ENCODE measurements at places on chromosomes 5 and 9.
A peak's percentile ranks its signal among the peaks of the same experiment; 100 is the strongest.

- DNase-seq, result no peak
Observed at GRCh38 chr9:129495620-129496472, 125.1 kb downstream of the C9orf50 start.

- DNase-seq, result no peak
Observed at GRCh38 chr9:81492710-81493447, 196.5 kb downstream of the TLE1 start.

- DNase-seq, result no peak
Observed at GRCh38 chr9:82940376-82940775, 122.6 kb downstream of the RASEF start.

DNA sequence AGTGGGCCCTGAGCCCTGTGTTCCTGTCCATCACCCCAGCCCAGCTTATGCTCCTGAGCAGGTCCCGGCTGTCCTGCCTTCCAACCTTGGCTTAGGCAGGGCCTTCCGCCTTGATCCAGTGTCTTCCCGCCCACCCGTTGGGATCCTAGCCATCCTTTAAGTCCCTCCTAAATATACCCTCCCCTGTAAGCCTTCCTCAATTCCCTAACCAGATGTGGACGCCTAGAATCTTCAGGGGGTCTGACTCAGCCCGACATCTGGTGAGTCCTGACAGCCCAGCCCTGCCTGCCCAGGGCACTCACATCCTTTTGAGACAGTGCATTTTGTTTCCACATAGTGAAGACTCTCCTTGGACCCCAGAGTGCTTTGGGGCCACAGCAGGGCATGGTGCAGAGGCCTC lies 23.7 kb downstream of the SLC6A7 start:
- no peak for DNase-seq

DNA sequence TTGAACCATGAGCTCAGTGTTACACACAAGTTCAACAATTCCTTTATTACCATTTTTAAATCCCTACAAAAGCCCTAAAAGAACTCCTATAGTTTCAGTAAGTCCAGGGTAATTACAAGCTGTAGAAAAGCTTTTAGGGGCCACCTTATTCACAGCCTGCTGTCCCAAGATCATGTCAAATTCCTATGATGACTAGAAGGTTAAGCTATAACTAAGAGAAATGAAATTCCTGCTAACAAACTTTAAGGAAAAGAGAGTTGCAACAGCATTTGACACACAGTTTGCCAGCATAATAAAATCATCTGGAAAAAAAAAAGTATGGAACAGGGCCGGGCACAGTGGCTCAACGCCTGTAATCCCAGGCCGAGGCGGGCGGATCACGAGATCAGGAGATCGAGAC lies 31.5 kb downstream of the TMEM245 start:
- DNase-seq, result no peak

DNA sequence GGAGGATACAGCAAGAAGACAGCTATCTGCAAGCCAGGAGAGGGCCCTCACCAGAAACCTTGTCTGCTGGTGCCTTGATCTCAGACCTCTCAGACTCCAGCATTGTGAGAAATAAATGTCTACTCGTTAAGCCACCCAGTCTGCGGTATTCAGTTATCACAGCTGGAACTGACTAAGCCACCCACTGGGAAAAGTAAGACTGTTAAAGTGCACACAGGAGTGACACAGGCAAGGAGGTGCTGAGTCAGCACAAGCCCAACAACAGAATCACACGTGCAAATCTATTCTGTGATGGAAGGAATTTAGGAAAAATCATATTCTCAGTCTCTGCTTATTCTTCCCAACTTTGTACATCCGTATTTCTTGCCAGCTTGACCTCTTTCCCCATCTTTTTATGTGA lies 200.0 kb downstream of the NR2F1-AS1 start:
- DNase-seq, result no peak

- no peak for DNase-seq
Observed at GRCh38 chr9:25177858-25178257, 500.4 kb downstream of the TUSC1 start.

DNA sequence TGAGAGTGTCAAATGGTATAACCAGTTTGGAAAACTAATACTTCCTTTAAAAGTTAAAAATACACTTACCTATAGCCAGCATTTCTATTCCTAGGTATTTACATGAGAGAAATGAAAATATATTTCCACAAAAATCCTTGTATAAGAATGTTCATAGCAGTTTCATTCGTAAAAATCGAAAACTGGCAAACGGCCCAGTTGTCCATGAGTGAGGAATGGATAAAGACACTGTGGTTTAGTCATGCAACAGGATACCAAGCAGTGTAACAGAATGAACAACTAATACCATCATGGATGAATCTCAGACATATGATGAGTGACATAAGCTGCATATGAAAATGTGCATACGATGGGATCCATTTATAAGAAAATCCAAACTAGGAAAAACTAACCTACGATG lies 136.7 kb downstream of the MACROH2A1 start:
- DNase-seq, result no peak

DNA sequence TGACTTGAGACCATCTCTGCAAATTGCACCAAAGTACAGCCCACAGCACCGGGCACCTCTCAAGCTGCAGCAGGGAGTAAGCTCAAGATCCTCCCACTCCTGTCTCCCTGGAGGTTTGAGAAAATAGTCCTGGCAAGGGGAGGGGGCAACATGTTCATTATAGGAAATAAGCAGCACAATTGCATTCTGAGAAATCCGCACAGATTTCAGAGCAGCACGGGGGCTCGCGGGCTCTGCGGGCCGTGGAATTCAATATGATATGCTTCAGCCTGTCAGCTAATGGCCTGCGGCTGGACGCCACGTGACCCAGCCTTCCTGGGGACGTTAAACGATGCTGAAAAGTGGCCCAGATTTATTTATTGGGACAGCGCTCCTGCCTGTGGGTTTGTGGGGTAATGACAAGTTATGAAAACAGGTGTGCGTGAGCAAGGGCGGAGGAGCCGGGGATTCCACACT lies 156.4 kb downstream of the DAB2IP start:
- no peak for DNase-seq

DNA sequence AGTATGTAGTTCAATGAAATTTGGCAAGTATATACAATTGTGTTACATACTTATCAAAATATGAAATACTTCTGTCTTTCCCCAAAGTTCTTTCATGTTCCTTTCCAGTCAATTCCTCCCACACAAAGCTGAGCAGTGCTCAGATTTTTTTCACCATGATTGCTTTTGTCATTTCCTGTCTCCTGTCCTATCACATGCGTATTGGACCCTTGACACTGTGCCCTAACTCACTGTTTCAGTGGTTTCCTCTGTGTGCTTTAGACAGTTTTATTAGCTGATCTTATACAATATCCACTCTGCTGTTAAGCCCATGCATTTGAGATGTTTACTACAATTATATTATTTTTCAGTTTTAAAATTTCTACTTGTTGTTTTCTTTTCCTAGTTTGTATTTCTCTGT lies 463.6 kb upstream of the MEF2C start:
- no peak for DNase-seq

DNA sequence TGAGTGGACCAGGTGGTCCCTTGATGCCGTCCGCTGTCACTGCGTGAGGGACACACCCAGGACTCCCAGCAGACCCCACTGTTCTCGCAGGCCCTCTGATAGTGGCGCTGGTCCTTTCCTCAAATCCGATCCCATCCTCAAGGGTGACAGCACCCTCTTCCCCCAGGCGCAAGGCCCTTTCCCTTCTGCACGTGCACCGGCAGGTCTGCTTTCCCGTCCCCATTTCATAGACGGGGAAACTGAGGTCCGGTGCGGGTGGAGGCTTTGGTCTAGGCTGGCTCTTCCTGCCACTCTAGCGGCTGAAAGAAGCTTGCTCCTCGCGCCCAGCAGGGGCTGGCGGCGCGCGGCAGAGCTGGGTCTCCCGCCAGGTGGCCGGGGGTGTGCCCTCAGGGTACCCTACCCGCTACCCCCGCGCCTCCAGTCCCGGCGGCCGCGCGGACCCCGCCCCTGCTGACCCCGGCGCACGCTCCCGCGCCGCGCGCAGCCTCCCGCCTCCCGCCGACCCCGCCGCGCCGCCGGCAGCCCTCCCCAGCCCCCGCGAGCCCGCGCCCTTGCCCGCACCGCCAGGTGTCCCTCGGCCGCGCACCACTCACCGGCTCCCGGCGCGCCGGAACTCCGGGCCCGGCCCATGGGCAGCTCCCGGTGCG lies 453 bp downstream of the RASGEF1C start:
- DNase-seq, result peak; percentile 35

DNA sequence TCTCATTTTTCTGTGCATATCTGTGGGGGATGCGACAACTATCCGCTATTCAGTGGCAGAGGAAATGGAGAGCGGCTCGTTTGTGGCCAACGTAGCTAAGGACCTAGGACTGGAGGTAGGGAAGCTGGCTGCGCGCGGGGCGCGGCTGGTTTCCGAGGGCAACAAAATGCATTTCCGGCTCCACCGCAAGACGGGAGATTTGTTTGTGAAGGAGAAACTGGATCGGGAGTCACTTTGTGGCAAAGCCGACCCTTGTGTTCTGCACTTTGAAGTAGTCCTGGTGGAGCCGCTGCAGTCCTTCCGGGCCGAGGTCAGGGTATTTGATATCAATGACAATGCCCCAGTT lies 320 bp downstream of the PCDHB1 start:
- no peak for DNase-seq

GRCh38 chr5:51644976-51645375 lies 261.7 kb downstream of the ISL1 start:
- no peak for DNase-seq

DNA sequence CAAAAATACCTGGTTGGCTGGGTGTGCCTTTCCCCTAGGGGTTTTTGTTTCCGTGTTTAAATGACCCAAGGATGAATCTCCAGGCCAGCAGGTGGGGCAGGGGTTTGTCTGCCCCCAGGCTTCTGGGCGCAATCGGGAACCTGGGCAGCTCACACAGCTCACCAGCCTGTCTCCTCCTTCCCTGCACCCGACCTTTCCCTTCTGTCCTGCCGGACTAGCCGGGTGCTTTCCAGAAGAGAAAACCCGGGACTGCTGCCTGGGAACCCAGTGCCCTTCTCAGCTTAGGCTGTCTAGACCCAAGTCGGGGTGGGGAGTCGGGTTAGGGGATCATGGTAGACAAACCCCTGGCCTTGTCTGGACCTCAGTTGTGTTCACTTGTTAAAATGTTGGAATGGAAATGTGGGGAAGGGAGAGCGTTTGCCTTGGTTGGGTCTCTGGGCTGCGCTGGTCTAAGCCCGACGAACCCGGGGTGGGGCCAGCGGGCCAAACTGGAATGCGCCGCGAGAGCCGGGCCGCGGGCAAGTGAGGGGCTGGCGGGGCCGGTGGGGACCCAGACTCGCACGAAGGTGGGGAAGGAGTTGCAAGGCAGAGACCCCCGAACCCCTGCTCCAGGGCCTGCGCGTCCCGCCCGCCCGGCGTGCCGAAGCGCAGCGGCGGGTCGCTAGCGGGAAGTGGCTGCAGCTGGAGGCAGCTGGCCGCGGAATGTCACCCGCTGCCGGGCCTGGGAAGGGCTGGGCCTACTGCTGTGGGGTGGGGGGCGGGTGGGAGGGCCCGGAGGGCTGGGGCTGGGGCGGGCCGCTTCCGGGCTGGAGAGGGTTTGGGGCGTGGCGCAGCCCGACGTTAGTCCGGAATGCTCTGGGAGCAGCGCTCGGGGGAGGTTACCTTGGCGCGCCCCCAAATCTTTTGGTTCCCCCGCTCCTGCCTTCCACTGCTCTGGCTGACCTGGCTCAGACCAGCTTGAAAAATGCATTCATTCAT lies 84.6 kb downstream of the DAB2IP start:
- no peak for DNase-seq

- DNase-seq, result no peak
Observed at GRCh38 chr5:103840600-103840999, 278.0 kb upstream of the NUDT12 start.

- DNase-seq, result no peak
Observed at GRCh38 chr5:16709691-16710433, 93.1 kb upstream of the RETREG1 start.

DNA sequence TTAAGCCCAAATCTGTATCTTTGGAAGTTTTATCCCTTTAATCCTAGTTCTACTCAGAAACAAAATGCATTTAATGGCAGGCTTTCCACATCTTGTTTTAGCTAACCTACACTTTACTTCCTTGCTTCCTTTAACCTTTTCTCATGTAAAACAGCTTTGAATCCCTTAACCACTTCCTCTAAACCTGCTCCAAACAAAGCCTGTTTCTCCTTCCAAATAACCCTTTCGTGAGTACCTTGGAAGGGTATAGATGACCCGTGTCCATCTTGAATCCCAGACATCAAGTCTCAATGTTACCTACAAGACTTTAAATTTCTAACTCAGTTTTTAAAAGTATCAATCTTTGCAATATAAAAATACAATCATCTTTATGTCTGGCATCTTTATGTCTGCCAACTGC lies 78.4 kb downstream of the DROSHA start:
- no peak for DNase-seq

DNA sequence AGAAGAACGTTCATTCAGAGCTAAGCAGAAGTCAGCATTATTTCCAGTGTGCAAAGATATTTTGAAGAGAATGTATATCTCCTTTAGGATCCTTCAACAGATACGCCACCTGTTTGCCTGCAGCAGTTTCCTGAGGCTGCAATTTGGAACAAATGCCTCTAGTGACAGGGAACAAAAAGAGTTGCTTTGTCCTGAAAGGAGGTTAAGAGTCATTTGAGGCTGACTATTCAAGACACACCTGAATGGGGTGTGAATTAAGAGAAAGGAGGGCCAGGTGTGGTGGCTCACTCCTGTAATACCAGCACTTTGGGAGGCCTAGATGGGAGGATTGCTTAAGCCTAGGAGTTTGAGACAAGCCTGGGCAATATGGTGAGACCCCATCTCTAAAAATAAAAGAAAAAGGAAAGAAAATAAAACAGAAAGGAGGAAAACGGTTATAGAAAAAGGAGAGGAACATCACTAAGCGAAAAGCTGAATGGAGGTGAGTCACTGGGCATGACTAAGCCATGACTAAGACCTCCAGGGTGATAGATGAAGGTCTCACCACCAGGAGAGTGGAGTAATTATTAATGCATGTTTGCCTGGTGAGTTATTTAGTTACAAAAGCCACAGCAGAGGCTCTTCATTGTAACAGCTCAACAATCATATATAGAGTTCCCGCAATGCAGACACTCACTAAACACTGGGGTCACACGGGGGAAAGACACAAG lies 255.2 kb upstream of the TNC start:
- no peak for DNase-seq

GRCh38 chr5:180688330-180689070 lies 39.1 kb upstream of the FLT4 start:
- DNase-seq, result no peak

All from RPMI8226 (cell line).